CD4-positive, CD25-positive, alpha-beta regulatory T cell (primary cell): ENCODE measurements at places on chromosomes 2 and 18.

DNA sequence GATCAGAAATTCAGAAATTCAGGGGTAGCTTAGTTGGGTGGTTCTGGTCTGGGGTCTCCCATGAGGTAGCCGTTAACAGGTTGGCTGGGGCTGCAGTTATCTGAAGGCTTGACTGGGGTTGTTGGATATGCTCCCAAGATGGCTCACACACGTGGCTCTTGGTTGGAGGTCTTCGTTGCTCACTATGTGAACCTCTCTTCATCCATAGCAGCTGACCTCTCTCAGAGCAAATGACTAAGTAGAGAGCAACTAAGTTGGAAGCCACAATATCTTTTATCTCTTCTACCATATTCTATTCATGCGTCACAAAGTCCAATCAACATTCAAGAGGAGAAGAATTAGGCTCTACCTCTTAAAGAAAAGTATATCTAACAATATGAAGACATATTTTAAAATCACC is 38.7 kb upstream of the SERTAD2 start:
- no peak for DNase-seq

DNA sequence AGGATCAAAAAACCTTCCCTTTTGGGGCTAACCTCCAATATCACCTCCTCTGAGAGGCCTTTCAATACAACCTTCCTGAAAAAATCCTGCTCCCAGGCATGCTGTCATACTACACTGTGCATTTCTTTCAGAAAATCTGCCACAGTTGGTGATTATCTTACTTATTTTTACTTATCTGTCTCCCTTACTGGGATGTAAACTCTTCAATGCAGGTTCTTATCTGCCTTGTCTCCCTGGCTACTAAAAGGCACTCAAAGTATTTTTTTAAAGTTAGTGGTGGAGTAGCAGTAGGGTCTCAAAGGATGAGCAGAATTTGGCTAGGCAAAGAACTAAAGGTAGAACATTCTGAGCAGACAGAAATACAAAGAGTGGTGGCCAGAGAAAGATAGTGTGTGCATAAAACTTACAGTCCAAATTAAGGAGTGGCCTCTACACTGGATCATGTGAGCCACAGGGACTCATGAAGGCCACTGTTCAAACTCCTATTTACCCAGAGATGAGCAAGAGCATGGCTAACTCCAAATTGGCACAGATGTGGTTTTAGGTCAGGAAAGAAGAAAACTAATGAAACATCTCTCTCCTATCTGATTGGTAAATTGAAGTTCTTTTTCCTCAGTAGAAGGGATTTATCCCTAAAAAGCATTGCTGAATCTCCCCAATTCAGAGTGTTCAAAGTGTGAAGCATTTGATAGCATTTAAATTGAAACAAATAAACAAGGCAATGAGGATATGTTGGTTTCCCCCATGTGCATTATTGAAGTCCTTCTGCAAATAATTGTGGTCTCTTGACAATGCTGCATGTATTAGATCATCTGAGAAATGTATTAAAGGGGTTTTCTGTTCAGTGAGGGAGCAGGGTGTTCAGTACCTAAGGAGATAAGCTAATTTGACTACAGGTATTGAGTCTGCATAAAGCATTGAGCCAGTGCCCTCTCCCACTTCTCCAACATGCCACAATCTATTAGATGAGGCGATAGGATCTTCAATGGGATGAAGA is 285.5 kb downstream of the MREG start:
- DNase-seq: no peak

DNA sequence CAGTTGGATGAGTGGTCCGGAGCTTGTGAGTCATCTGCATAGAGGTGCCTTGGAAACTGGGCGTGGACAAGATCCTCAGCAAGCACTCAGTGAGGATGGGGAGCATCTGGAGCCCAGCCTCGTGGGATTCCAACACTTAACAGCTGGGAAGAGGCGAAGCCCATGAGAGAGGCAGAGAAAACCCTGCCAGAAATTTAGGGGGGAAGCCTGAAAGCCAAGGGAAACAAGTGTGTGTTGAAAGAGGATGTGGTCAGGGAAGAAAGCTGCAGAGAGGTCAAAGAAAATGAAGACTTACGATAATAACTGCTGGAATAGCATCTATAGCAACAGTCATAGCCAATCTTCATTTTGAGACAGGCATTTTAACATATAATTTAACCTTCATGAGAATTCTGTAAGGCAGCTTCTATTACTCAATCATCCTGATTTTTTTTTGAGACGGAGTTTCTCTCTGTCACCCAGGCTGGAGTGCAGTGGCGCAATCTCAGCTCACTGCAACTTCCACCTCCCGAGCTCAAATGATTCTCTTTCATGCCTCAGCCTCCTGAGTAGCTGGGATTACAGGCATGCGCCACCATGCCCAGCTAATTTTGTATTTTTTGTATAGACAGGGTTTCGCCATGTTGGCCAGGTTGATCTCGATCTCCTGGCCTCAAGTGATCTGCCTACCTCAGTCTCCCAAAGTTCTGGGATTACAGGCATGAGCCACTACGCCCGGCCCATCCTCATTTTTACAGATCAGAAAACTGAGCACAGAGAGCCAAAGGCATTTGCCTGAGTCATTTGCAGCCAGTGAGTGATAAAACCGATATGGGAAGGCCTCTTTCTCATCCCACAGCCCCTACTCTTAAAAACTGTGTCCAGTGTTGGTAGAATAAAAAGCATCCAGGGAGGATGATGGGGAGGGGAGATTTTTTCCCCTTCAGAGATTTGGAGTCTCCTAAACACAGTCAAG is 214.4 kb upstream of the EPAS1 start:
- DNase-seq: no peak

- DNase-seq: no peak
These were observed 127.4 kb downstream of the VAPA start for GRCh38 chr18:10041180-10041579.

GRCh38 chr2:47654790-47655562 is 128.0 kb upstream of the MSH6 start:
- DNase-seq: no peak

- DNase-seq: no peak
These were observed 2089.7 kb upstream of the CELF4 start for GRCh38 chr18:39655341-39655740.

GRCh38 chr2:8197101-8197500 is 484.8 kb upstream of the ID2 start:
- DNase-seq: no peak

- no peak for DNase-seq
These were observed 102.6 kb downstream of the VSNL1 start for GRCh38 chr2:17643031-17643615.
